NAMALWA (cell line): ENCODE measurements at places on chromosomes 7 and 10.

DNA sequence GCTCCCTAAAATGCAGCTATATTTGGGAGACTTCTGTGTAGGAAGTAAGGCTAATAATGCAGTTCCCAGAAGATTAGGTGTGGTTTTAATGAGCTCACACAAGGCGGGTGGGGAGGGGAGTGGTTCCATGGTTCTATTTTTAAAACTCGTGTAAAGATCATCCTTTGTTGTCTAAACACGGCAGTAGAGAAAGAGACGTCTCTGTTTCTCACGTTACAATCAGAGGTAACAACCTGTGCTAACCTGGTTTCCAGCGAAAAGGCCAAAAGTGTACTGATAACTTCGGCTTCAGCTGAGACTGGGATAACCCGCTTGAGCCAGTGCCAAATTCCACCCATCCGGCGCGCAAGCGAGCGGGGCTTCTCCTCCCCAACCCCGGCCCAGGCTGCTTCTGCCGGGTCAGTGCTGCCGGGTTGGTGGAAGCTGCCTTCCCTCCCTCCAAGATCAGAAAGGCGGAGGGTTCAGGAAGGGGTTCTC, 2.5 kb upstream of the MAP3K8 start:
- no peak for DNase-seq

GRCh38 chr10:91220954-91221675, 652 bp downstream of the PCGF5 start:
- DNase-seq = peak; percentile 56

GRCh38 chr10:116477986-116478664, 50.5 kb downstream of the PNLIPRP3 start:
- no peak for DNase-seq

DNA sequence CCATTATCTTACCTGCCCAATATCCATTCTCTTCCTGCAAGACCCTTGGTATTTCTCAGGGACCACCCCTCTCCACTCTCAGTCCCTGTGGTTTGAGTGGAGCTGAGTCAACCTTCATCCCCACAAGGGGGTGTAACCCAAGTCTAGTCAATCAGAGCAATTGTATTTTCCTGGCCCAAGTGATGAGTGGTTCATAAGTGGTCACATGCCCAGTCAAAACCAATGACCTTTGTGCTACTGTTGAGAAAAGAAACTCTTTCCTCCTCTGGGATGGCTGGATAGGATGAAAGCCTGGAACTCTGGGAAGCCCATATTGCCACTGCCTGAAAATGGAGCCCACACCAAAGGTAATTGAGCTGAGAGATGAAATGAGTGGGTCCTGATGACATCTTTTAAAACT, 93.6 kb downstream of the SNX10 start:
- DNase-seq = no peak

GRCh38 chr7:98204670-98205069, 6.6 kb upstream of the BHLHA15 start:
- DNase-seq = no peak

DNA sequence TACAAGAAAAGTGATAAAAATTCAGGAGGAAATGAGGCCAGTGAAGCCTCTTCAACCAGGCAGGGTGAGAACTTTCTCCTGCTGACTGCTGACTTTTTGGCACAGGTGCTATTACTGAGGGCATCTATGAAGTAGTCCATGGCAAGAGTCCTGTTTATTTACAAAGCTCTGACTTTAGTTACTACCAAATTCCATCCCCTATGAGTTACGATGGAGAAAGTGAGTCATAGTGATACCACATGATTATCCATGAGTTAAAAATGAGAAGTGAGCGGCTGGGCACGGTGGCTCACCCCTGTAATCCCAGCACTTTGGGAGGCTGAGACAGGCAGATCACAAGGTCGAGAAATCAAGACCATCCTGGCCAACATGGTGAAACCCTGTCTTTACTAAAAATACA, 19.9 kb downstream of the CCDC3 start:
- no peak for DNase-seq

GRCh38 chr7:107721286-107721685, 22.7 kb upstream of the CBLL1 start:
- DNase-seq = no peak

GRCh38 chr10:129961157-129961701, 2.8 kb downstream of the EBF3 start:
- DNase-seq = no peak

- no peak for DNase-seq
These were observed 438.8 kb downstream of the HTR7 start for GRCh38 chr10:90418869-90419652.

DNA sequence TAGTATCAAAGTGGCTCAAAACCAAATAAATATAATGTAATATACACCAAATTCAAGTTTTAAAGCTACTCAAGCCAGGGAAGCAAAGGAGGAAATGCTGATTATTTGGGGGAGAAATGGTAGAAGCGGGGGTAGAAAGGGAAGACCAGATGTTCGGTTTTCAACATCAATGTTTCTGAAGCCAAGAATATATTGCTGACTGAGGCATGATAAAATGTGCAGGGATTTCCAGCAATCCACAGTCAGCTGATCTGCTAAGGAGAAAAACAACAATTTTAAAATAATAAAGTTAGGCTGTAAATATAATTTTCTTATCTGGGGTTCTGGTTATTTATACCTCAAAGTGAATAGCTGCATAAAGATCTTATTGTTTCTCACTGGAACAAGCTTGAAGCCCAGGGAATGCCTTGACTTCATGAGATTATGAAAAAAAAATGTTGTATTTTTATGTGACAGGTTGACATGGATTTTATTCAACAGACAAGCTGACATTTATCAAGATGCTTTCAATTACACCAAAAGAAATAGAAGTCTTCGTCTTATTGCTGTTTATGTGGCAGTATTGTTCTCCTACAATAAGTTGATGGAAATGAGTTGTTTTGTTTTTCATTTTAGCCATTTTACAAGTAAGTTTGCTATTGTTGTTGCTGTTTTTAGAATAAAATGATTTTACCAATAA, 28.6 kb upstream of the BMPER start:
- DNase-seq = no peak

GRCh38 chr10:6269953-6270867, 67.5 kb downstream of the PFKFB3 start:
- no peak for DNase-seq

GRCh38 chr10:120905268-120905667, 54.1 kb downstream of the WDR11 start:
- no peak for DNase-seq

DNA sequence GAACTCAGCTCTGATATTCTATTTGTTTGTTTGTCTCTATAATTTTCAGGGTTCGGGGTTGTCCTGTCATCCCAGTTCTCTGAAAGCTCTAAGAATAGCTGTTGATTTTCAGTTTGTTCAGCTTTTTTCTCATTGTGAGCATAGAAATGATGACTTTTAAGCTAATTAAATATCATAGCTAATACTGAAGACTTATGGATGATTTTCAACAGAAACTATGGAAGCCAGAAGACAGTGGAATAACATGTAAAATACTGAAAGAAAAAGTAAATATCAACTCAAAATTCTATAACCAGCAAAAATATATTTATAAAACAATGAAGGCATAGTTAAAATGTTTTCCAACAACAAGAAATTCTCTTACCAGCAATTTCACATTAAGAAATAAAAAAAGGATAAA, 96.4 kb upstream of the ETV1 start:
- no peak for DNase-seq

GRCh38 chr10:33279276-33279675, 55.2 kb downstream of the NRP1 start:
- DNase-seq = no peak

GRCh38 chr10:74451127-74451829, 300.3 kb downstream of the ADK start:
- DNase-seq = no peak

DNA sequence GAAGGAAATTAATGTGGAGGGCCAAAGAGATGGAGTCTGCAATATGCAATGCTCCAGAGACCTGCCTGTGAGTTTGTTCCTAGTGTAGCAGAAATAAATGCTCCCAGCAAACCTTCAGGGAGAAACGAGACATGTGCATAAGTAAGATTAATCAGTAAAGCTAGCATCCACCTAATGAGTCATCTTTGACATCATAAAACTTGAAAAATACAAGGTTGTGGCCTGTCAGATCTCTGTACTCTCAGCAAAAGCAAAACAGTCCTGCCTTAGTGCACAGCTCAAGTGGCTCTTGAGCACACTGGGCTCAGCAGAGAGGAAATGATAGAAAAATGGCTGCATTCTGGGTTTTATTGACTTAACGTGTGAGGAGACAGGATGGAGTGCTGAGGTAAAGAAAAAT, 32.5 kb upstream of the ERCC6 start:
- DNase-seq = no peak

DNA sequence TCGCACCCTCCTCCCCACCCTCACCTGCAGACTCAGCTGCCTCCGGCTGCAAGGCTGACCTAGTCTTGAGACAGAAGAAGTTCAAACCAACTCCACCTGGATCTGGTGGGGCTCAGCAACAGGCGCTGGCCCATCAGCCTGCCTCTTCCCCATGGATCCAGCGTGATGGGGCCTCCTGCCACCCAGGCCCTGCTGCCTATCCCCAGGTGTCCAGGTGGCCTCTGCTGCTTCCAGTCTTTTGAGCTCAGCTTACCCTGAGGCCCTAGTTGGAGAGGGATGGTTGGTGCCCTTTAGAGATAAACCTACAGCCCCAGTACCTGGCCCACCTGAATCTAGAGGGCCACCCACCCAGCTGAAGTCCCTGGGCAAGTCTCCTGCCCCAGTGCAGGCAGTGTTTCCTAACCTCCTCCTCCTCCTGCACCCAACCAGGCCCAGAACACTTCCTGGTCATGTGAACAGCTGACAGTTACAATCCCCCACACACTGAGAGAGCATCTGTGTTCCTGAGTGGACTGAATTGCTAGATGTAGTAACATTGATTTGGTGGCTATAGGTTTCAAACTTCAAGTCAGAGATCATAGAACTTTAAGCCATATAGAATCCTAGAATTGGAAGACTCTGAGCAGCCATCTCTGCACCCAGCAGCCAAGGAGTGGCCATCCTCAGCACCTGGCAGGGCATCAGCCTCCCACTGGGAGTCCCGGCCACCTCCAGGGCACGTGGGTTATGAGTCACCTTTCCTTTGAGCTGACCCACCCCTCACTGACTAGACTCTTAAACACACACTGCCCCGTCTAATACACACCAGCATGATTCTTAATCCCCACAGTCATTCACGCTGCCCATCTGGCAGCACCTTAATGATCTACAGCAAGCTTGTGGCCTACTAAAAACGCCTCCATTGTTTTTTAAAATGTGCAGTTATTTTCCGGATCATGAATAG, 51.9 kb downstream of the ALOX5 start:
- no peak for DNase-seq

- DNase-seq = no peak
These were observed 809.1 kb downstream of the ANKRD7 start for GRCh38 chr7:119033641-119034040.

GRCh38 chr10:5540080-5540479, 15.3 kb downstream of the CALML3 start:
- DNase-seq = no peak

DNA sequence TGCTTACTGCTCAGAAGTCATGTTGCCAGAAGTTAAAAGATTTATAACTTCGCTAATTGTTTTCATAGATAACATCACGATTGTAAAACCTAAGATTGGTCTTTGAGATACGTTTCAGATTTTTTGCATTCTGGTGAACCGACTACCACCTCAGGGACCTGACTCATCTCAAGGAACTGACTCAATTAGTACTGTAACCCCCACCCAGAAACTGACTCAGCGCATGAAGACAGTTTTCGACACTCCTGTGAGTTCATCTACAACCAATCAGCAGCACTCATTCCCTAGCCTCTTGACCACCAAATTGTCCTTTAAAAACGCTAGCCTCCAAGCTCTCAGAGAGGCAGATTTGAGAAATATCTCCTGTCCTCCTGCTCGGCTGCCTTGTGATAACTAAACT, 72.3 kb downstream of the ELMO1 start:
- DNase-seq = no peak

DNA sequence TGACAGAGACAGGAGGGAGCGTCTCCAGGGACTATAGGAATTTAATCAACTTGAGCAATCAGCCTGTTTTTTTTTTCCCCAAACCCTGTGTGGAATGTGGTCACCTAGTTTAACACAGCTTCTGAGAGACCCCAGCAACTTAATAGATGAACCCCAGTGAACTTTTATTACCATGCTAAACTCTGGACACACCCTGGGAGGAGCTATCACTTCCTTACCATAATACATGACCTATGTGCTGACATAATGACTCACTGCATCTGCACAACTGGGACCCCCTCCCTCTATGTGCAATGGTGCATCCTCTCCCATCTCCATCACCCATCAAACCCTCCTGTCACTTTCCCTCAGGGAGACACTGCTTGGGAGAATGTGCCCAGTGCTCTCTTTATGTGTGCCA, 83.7 kb downstream of the EPC1 start:
- no peak for DNase-seq

- DNase-seq = peak; percentile 69
These were observed 621 bp downstream of the P4HA1 start for GRCh38 chr10:73096041-73096448.

- no peak for DNase-seq
These were observed 6.5 kb downstream of the NACAD start for GRCh38 chr7:45082031-45082830.

GRCh38 chr10:14598809-14599764, 175.6 kb downstream of the FAM107B start:
- DNase-seq = no peak

DNA sequence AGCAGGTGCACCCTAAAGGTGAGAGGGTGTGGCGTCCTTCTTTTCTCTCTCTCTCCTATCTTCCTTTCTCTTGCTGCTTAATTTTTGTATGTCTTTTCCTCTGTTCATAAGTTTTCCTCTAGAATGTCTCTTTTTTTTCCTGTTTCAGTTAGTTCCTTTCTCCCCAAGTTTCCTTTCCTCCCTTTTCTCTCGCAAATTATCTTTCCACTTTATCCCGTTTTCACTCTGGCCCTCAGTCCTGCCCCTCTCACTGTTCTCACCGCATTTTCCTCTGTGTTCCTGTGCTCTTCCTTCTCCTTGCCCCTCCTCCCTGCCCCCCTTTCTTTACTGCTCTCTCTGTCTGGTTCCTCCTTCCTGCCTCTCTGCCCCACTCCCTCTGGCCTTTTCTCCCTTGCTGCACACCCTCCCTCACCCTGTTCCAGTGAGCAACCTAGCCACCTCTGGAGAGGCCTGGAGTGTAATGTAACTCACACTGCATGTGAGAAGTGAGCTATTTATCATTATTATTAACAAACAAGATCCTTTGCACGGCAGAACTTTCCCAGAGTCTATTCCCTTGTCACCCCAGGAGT, 158.5 kb downstream of the C10orf105 start:
- DNase-seq = no peak
